Uterus (tissue), 4 donors: ENCODE measurements at places on chromosomes 11 and 22.
A peak's percentile ranks its signal among the peaks of the same experiment; 100 is the strongest.

DNA sequence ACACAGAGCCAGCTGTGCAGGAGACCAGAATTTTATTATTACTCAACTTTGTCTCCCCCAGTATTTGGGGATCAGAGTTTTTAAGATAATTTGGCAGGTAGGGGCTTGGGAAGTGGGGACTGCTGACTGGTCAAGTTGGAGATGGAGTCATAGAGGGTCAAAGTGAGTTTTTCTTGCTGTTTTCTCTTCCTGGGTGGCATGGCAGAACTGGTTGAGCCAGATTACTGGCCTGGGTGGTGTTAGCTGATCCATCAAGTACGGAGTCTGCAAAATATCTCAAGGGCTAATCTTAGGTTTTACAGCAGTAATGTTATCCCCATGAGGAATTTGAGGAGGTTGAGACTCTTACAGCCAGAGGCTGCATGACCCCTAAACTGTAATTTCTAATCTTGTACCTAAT lies 153.5 kb downstream of the OR4C45 start:
- no peak overlapping the region for H3K4me3 ChIP-seq
- no peak for DNase-seq
- no peaks in the 10 kb centered on the region for H3K27me3 ChIP-seq
- H3K27ac ChIP-seq = no peak overlapping the region
- H3K4me1 ChIP-seq = no peaks in the 10 kb centered on the region
- no peaks in the 10 kb centered on the region for H3K36me3 ChIP-seq

- no peak overlapping the region for H3K27ac ChIP-seq
- no peaks in the 10 kb centered on the region for H3K4me1 ChIP-seq
- H3K27me3 ChIP-seq = no peaks in the 10 kb centered on the region
- DNase-seq = no peak
Observed at GRCh38 chr11:1343391-1344055, 34.1 kb upstream of the TOLLIP start.

- H3K36me3 ChIP-seq = no peaks in the 10 kb centered on the region
- H3K4me3 ChIP-seq = no peak overlapping the region
- no peaks in the 10 kb centered on the region for H3K27me3 ChIP-seq
- H3K4me1 ChIP-seq = no peaks in the 10 kb centered on the region
- DNase-seq = no peak
Observed at GRCh38 chr22:47043835-47044721, 281.6 kb downstream of the TBC1D22A start.

DNA sequence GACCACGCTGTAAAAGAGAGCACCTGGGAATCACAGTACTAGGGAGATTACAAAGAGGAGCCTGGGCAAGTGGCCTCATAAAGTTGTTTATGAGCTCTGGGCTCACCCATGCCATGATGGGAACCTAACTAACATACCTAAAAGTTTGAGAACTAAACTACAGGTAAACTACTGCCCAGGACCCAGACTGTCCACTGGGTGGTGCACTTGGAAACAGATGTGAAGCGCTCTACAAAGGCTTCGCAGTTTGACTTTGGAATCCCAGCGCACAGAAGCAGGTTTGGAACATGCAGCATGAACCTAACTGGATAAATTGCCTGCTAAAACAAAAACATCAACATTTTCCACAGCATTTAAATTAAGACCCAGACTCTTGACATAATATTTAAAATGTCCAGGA lies 418.6 kb downstream of the FAM181B start:
- H3K27ac ChIP-seq = no peak overlapping the region
- H3K4me3 ChIP-seq = no peak overlapping the region
- DNase-seq = no peak
- H3K36me3 ChIP-seq = no peaks in the 10 kb centered on the region
- H3K27me3 ChIP-seq = no peaks in the 10 kb centered on the region

GRCh38 chr22:19886605-19887255 lies 32.1 kb upstream of the GNB1L start:
- no peak overlapping the region for H3K4me3 ChIP-seq
- peaks cover 6% of the 10 kb centered on the region for H3K4me1 ChIP-seq
- no peaks in the 10 kb centered on the region for H3K36me3 ChIP-seq

DNA sequence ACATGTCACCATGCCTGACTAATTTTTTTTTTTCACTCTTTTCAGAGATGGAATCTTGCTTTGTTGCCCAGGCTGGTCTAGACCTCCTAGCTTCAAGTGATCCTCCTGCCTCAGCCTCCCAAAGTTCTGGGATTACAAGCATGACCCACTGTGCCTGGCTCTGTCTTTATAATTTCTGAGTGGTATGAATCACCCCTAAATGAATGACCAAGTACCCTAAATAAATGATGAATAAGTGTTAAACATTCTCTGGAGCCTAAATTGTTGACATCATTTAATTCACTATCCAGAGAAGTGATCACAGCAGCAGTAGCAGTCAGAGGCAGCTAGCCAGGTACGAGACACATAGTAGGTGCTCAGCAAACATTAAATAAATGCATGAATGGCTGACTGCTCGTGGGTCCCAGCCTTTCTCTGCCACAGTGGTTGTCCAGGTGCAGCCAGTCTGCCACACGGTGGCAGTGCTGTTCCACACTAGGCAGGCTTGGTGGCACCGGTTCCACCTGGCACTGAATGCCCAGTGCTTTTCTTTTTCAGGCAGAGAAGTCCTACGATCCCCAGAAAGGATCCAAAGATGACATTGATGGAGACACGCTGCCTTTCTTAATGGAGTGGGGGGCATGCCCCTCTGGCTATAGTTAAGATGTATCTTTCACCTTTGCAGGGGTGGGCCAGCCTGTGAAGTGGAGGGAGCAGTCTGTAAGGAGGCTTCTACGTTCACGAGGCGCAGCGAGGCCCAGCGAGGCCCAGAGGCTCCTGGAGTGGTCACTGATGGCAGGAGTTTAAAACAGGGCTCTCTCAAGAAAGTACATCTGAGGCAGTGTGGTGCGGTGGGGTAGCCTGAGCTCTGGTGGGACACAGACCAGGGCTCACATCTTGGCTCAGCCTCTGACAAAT lies 8.7 kb upstream of the TTC12 start:
- DNase-seq = peak; percentile 60
- no peak overlapping the region for H3K27ac ChIP-seq
- no peak overlapping the region for H3K4me3 ChIP-seq
- no peaks in the 10 kb centered on the region for H3K4me1 ChIP-seq
- H3K27me3 ChIP-seq = no peaks in the 10 kb centered on the region
- H3K36me3 ChIP-seq = no peaks in the 10 kb centered on the region

DNA sequence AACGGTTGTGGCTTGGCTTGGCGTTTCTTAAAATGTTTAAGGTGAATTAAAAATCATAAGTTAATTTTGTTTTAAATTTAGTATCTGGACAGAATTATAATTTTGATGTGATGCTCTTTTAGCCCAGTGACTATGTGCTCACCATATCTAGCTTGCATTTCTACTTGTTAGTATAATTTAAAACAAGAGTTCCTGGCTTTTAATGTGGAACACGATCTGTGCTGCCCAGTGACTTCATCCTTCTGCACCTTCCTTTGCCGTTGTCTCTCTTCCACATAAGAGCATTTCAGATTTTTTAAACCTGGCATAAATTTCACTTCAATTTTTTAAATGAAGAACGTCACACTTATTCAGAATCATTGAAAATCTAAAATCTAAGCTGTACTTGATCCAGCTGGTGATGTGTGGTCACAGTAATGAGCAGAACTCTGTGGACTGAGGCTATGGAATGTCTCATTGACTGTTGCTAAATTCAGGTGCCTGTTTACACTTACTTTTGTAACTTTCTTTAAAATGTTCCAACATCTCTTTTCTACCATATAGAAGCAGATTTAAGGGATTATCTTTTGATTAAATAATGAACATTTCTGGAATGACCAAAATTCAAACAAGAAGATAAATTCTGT lies 75.4 kb upstream of the ADSL start:
- H3K27me3 ChIP-seq = no peaks in the 10 kb centered on the region
- peak overlapping the region; percentile 1 for H3K27ac ChIP-seq
- peaks cover 8% of the 10 kb centered on the region for H3K4me1 ChIP-seq
- DNase-seq = no peak
- no peak overlapping the region for H3K4me3 ChIP-seq

GRCh38 chr22:45188779-45189178 lies 25.1 kb downstream of the NUP50 start:
- DNase-seq = no peak
- H3K27ac ChIP-seq = no peak overlapping the region
- H3K36me3 ChIP-seq = no peaks in the 10 kb centered on the region

DNA sequence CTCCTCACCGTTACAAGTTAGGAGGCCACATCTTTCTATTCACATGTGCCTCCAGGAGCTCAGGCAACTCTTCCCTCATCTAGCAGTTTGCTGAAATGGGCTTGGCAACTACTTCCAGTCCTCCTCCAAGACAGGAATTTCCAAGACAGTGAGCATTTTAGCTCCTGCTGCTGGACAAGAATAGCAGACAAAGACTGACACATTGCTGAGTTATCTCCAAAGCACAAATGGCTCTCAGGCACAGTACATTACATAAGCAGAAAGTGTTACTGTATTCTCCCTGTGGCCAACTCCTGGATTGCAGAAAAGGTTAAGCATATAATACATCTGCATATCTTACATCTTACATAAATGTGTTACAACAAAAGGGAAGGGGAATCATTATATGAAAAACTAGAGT lies 83.2 kb upstream of the POU2AF2 start:
- DNase-seq = no peak
- H3K36me3 ChIP-seq = no peaks in the 10 kb centered on the region
- no peaks in the 10 kb centered on the region for H3K27me3 ChIP-seq
- no peak overlapping the region for H3K4me3 ChIP-seq
- H3K27ac ChIP-seq = no peak overlapping the region
- no peaks in the 10 kb centered on the region for H3K4me1 ChIP-seq

DNA sequence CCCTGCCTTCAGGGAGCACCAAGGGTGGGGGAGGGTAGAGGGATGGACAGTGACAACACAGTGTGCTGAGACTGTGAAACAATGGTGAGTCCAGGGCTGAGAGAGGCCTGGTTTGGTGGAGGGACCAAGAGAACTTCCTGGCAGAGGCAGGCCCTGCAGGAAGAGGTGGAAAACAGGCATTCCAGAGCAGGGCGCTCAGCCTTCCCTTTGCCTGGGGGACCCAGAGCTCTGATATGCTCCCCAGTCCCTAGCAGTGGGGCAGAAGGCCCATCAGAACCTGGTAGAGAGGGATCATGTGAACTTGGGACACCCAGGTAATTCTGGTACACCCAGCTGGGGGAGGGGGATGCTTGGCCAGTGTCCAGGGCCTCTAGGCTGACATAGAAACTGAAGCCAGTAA lies 17.2 kb upstream of the UVRAG start:
- H3K27me3 ChIP-seq = no peaks in the 10 kb centered on the region
- H3K36me3 ChIP-seq = no peaks in the 10 kb centered on the region
- no peak overlapping the region for H3K27ac ChIP-seq
- DNase-seq = no peak
- H3K4me3 ChIP-seq = no peak overlapping the region

DNA sequence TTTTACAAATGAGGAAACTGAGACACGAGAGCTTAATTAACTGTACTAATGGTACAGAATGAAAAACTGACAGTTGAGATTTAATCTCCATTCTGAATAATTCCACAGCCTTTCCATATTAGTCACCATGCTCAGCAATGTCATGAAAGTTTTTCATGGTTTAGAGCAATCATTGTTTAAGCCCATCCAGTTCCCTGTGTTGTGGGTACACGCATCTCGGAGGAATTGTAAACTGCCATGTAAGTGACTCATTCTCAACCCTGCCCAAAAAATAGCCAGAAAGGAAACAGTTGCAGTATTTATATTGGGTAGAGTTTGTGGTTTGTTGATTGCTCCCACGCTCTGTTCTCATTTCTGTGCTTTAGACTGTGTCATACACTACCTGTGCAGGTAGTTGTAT lies 1790.8 kb downstream of the LRRC4C start:
- no peak overlapping the region for H3K4me3 ChIP-seq
- H3K27me3 ChIP-seq = no peaks in the 10 kb centered on the region
- H3K4me1 ChIP-seq = no peaks in the 10 kb centered on the region
- no peak overlapping the region for H3K27ac ChIP-seq
- DNase-seq = no peak
- no peaks in the 10 kb centered on the region for H3K36me3 ChIP-seq

DNA sequence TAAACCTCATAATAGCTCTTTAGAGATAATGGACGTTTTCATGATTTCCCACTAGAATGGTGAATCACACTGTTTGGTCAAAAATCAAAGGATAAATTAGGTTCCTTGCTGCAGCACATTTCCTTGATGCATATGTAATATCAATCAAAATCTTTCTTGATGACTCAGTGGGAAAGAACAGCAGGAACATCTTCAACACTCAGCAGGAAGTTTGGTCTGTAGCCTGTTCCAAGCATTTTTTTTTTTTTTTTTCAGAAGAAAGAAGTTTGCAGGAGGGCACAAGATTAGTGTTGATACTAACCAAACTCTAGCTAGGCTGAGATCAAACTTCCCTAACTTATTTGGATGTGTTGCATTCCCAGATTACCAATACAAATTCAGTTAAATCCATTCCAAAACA lies 1529.8 kb downstream of the FAM181B start:
- no peak for DNase-seq
- H3K27me3 ChIP-seq = no peaks in the 10 kb centered on the region
- H3K4me1 ChIP-seq = no peaks in the 10 kb centered on the region

- H3K27ac ChIP-seq = no peak overlapping the region
- no peak overlapping the region for H3K4me3 ChIP-seq
- no peak for DNase-seq
- no peaks in the 10 kb centered on the region for H3K4me1 ChIP-seq
Observed at GRCh38 chr11:124868331-124869274, 3.4 kb downstream of the ROBO3 start.

DNA sequence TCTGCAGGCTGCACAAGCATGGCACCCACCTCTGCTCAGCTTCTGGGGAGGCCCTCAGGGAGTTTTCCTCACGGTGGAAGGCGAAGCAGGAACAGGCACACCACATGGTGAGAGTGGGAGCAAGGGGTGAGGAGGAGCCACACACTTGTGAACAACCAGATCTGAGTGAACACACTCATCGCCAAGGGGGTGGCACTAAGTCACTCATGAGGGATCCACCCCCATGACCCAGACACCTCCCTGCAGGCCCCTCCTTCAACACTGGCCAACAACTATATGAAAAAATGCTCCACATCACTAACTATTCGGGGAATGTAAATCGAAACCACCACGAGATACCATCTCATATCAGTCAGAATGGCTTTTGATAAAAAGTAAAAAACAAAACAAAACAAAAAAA lies 722 bp upstream of the KRTAP5-2 start:
- no peak for DNase-seq
- no peak overlapping the region for H3K27ac ChIP-seq
